ENCODE measurements at places on chromosomes 2 and 18. TPM values are rescaled to one million over a fixed set of nuclear protein-coding genes. Genes with fewer than 3 reads are reported as not detected.

Gene LOXHD1
- not detected for polyA plus RNA-seq

GRCh38 chr2:27808418-27808817, 36.9 kb downstream of the MRPL33 start:
- DNase-seq: no peak

GRCh38 chr2:170501421-170502043, 213.6 kb upstream of the SP5 start:
- no peak for DNase-seq

DNA sequence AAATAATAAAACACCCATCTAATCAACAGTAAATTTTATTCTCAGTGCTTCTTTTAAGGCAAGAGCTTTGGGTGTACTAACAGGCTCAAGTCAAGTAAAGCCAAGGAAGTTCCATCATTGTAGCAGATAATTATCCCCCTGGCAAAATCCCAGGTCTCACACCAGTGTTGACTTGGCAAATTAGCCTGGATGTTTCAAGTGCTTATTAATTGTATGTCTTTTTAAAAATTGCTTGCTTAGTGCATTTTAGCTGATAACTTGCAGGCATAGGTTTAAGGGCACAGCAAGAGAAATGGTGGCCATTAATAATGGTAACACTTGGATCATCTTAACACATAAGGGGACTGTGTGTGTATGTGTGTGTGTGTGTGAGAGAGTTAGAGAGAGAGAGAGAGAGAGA, 42.0 kb upstream of the FMNL2 start:
- no peak for DNase-seq

GRCh38 chr2:121038891-121039616, 245.9 kb downstream of the TFCP2L1 start:
- no peak for DNase-seq

- no peak for DNase-seq
Observed at GRCh38 chr2:29001806-29002205, 20.7 kb downstream of the TOGARAM2 start.

DNA sequence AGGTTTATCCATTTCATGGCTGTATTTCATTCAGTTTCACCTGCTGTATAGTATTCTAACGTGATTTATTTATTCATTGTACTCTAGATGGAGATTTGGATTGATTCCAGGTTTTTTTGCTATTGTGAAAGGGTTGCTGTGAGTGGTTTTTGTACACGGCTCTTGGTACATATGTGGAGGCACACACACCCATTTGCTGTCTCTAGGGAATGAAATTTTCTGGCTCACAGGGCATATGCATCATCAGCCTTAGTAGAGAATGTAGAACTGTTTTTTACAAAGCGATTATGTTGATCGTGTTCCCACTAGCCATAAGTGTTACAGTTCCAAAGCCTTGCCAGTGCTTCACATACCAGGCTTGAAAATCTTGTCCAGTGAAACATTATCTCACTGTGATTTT, 5.1 kb downstream of the SPTBN1 start:
- no peak for DNase-seq

GRCh38 chr18:27527856-27528255, 342.7 kb upstream of the CHST9 start:
- no peak for DNase-seq

DNA sequence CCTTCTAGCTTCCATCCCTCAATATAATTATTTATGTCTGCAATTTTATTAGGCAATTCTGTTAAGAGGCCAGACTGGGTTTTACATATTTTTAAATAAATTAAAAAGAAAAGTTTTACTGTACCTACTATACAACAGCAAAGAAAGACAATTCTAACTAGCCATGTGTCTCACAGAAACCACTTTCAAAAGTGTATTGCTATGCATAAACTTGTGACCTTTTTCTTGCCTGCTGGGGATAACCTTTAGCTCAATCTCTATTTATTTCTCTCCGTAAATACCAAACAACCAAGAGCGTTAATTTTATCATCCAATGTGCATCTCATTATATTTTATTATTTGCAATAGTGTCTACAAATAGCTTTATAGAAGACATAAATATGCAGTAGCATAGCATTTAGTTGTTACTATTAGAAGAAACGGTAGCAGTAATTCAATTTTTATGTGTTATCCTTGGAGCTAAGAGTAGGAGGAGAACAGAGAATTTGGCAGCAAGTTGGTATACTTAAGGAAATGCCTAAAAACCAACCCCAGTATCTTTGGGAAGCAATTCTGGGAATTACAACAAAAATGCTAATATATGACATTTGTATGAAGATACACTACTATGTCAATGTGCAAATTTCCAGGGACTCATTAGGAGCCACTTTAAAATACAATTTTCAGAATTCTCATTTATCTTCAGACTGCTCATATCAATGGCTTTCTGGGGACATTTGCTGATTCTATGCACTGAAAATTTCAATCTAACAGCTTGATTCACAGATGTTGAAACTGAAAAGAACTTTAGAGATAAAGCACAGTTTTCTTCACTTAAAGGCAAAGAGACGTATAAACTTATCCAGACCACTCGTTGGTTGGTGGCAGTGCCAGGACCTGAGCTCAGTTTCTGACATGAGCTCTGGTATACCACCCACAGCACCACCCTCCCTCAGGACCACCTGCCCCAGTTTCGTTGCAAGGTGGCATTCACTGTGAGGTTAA, 23.0 kb upstream of the RTN4 start:
- DNase-seq: no peak

Data from AG04450 (cell line).